Right renal cortex interstitium (tissue), 3 donors: ENCODE measurements at places on chromosomes 5 and 9. TPM values are rescaled to one million over a fixed set of nuclear protein-coding genes. Genes with fewer than 3 reads are reported as not detected.

Gene IL13
- polyA plus RNA-seq: not detected

Gene TMEM215
- polyA plus RNA-seq: 0.22 TPM

DNA sequence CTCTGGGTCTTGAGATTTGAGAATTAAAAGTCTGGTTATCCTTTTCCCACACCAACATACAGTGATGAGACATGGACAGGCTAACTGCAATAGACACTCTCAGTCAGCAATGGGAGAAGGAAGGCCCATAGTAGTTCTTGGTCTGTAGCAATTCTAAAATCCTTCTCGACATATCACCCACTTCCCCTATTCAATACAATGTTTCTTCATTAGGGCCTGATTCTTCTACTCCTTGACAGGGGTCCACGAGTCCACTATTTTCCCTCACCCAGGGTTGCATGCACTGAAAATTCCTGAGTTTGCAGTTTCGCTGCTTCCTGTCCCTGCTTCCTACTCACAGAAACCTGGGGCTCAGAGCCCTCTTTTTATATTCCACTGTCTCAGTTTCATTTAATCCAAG, 402.8 kb downstream of the MAT2B start:
- no peak for DNase-seq

DNA sequence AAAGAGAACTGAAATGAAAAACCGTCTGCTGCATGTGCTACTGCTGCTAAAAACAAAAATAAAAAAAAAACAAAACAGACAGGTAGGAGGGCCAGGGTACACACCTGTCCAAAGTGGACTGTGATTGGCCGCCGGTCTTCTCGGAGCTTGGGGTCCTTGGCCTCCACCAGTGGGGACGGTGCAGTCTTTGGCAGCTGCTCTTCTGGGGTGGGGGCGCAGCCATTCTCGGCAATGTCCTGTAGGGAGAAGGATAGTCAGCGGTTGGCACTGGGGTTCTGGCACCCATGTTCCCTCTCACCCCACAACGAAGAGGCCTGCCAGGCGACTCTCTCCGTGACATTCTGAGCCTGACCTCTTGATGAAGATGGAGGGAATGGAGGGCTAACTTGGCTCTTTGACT, 84.3 kb downstream of the CRB2 start:
- no peak for DNase-seq

DNA sequence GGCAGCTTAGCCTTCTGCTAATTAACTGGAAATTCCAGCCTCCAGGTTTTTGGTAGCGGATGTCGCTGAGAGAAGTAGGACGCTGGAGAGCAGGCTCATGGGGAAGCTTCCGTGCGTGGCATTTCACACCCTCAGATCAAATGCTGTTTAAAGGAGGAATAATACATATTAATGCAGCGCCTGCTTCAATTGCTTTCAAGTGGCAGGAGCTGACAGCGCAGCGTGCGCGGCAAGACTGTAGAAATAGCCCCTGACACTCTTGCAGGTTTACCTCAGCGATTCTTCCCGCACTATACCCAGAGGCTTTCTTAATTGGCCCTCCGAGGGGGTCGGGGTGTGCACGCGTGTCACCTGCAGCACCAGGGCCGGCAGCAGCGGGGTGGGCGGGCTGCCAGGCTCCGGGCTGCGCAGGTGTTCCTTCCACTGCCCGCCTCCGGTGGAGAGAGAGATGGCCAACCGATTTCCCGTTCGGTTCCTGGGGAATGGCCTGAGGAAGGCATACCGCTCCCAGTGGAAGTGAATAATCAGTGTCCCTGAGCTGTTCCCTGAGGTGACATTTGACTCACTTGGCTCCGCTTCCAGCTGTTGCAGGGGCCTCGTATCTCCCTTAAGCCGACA, 427.9 kb downstream of the KCTD16 start:
- no peak for DNase-seq

- DNase-seq: no peak
Observed at GRCh38 chr5:154401931-154402330, 43.9 kb upstream of the SAP30L start.

GRCh38 chr5:157689942-157690689, 18.8 kb downstream of the C5orf52 start:
- no peak for DNase-seq
